ENCODE measurements at places on chromosomes 16 and 17.
A peak's percentile ranks its signal among the peaks of the same experiment; 100 is the strongest.

- no peak overlapping the region for H3K27ac ChIP-seq
- peaks cover 72% of the 10 kb centered on the region for H3K36me3 ChIP-seq
- no peak for DNase-seq
- no peaks in the 10 kb centered on the region for H3K27me3 ChIP-seq
Measured at GRCh38 chr16:2768403-2769089, 8.5 kb downstream of the ELOB start.

DNA sequence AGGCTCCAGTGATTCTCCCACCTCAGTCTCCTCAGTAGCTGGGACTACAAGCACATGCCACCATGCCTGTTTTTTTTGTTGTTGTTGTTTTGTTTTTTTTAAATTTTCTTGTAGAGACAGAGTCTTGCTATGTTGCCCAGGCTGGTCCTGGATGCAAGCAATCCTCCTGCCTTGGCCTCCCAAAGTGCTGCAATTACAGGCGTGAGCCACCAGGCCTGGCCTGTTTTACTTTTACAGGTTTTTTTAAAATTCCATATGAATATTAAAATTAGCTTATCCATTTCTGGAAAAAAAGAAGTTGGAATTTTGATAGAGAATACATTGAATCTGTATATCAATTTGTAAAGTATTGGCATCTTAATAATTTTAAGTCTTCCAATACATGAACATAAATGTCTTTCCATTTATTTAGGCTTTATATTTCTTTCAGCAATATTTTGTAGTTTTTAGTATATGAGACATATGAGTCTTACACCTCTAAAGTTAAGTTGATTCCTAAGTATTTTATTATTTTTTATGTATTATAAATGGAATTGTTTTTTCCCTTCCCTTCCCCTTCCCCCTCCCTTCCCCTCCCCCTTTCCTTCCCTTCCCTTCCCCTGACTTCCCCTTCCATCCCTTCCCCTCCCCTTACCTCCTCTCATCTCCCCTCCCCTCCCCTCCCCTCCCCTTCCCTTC is 323.5 kb upstream of the SALL1 start:
- no peaks in the 10 kb centered on the region for H3K36me3 ChIP-seq
- no peak for DNase-seq
- H3K4me1 ChIP-seq: no peaks in the 10 kb centered on the region
- H3K27ac ChIP-seq: no peak overlapping the region
- H3K4me3 ChIP-seq: no peak overlapping the region

DNA sequence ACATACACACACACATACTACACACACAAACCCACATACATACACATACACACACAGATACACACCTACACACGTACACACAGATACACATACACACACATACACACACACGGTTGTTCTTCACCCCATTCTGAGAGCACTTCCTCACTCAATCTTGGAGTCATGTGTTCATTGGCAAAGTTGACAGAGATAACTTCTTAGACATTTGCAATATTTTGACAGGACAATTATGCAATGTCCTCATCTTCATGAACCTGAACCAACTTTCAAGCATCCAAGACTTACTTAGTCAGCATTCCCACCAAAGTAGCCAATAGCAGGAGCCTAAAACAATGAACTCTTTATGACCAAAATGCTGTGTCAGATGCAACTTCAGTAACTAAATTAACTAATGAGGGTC is 77.1 kb upstream of the DNAH17 start:
- no peak for DNase-seq
- no peaks in the 10 kb centered on the region for H3K4me1 ChIP-seq
- no peak overlapping the region for H3K4me3 ChIP-seq
- no peak overlapping the region for H3K27ac ChIP-seq
- H3K36me3 ChIP-seq: no peaks in the 10 kb centered on the region
- H3K27me3 ChIP-seq: peaks cover 8% of the 10 kb centered on the region

GRCh38 chr17:48047741-48048383 is at the start of gene NFE2L1:
TSS of gene NFE2L1 (plus strand) at chr17:48048359. CDS start at chr17:48051119, 2,760 bp downstream.
- peak within 1 kb of the TSS; percentile 84 for H3K4me3 ChIP-seq
- H3K27me3 ChIP-seq: no peaks in the 10 kb centered on the region
- H3K36me3 ChIP-seq: peaks cover 3% of the 10 kb centered on the region
- peak; percentile 100 for DNase-seq
- H3K27ac ChIP-seq: peak within 1 kb of the TSS; percentile 91
- peaks cover 46% of the 10 kb centered on the region for H3K4me1 ChIP-seq

DNA sequence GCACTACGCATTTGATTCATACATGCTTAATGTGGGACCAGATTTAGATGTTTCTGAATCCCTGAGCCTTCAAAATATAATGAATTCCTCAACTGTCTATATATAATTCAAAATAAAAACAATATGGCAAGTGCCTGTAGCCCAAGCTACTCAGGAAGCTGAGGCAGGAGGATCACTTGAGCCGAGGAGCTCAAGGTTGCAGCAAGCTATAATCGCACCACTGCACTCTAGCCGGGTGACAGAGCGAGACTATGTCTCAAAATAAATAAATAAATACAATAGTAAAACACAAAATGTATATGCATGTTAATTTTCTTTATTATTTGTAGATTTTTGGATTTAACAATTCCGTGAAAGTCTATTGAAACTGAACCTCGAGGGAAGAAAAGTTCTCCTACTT is 50.6 kb upstream of the IRX6 start:
- no peak overlapping the region for H3K27ac ChIP-seq
- H3K27me3 ChIP-seq: no peaks in the 10 kb centered on the region
- no peaks in the 10 kb centered on the region for H3K4me1 ChIP-seq
- no peak overlapping the region for H3K4me3 ChIP-seq
- DNase-seq: no peak
- H3K36me3 ChIP-seq: no peaks in the 10 kb centered on the region

GRCh38 chr17:74274709-74275340 is 791 bp downstream of the DNAI2 start:
- H3K27ac ChIP-seq: no peak overlapping the region
- no peak overlapping the region for H3K4me3 ChIP-seq
- H3K36me3 ChIP-seq: no peaks in the 10 kb centered on the region
- no peak for DNase-seq

GRCh38 chr16:67537270-67537635 is 8.6 kb downstream of the RIPOR1 start:
- peaks cover 6% of the 10 kb centered on the region for H3K36me3 ChIP-seq
- H3K4me1 ChIP-seq: 0 out of 2 replicates have a peak, but pooled peaks cover 7% of the 10 kb centered on the region
- peak; percentile 84 for DNase-seq
- peak overlapping the region; percentile 75 for H3K4me3 ChIP-seq

- H3K36me3 ChIP-seq: peaks cover 14% of the 10 kb centered on the region
- H3K4me3 ChIP-seq: no peak overlapping the region
- no peaks in the 10 kb centered on the region for H3K27me3 ChIP-seq
- DNase-seq: no peak
Measured at GRCh38 chr16:56373003-56373402, 52.3 kb downstream of the AMFR start.

- H3K27ac ChIP-seq: no peak overlapping the region
- no peaks in the 10 kb centered on the region for H3K36me3 ChIP-seq
- no peak for DNase-seq
- no peaks in the 10 kb centered on the region for H3K27me3 ChIP-seq
- no peak overlapping the region for H3K4me3 ChIP-seq
Measured at GRCh38 chr16:49566432-49566831, 192.8 kb downstream of the C16orf78 start.

DNA sequence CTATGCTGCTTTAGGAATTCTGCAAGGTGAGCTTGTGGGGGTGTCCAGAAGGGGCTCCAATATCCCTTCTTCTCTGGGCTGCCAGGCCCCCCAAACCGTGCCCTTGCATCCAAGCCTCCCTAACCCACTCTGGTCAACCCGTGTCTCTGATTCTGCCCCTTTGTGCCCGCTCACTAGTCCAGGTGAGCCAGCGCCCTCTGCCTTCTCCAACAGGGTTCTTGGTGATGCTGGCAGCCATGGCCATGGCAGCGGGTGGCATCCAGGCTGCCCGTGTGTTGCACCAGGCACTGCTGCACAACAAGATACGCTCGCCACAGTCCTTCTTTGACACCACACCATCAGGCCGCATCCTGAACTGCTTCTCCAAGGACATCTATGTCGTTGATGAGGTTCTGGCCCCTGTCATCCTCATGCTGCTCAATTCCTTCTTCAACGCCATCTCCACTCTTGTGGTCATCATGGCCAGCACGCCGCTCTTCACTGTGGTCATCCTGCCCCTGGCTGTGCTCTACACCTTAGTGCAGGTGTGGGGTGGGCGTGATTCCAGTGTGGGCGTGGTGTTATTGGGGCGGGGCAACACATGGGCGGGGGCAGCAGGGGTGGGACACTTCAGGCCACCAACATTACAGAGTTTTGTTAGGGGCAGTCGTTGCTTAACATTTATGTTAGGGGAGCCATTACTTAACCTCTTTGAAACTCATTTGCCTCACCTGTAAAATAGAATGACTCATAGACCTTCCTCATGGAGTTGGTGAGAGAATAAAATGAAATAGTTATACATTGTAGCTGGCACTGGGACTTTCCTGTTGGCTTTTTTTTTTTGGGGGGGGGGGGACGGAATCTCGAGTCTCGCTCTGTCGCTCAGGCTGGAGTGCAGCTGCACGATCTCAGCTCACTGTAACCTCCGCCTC is 31.4 kb downstream of the ANKRD40 start:
- no peak for DNase-seq
- no peaks in the 10 kb centered on the region for H3K27me3 ChIP-seq
- H3K27ac ChIP-seq: no peak overlapping the region
- H3K4me3 ChIP-seq: no peak overlapping the region
- peaks cover 7% of the 10 kb centered on the region for H3K4me1 ChIP-seq

DNA sequence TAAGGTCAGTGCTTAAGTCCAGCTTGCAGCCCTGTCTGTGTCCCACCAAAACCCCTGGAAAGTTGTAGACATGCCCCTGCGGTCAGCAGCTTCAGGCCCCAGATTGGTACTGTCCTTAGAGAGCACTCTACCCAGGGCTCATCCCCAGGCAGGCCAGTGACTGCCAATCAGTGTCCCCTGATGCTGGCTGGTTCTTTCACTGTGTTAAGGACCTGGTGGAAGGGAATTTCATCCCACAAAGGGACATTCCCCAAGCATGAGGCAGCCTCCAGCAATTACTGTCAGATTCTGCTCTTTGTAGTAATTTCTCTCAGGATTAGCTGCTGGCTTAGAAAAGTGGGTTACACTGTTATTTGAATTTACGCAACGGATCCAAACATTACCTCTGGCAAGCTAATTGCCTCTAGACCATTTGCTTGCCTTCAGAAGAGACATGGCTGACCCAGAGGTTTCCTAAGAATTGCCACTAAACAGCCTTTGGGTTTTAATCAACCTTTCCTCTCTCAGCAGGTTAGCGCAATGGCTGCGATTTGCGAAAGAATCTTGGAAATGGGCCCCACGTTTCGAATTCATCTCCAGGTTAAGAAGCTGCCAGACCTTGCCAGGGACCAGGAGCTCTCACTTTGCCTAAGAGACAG is 5.9 kb downstream of the IRX6 start:
- H3K4me1 ChIP-seq: no peaks in the 10 kb centered on the region
- no peak overlapping the region for H3K4me3 ChIP-seq
- H3K36me3 ChIP-seq: no peaks in the 10 kb centered on the region
- H3K27me3 ChIP-seq: peaks cover 15% of the 10 kb centered on the region

DNA sequence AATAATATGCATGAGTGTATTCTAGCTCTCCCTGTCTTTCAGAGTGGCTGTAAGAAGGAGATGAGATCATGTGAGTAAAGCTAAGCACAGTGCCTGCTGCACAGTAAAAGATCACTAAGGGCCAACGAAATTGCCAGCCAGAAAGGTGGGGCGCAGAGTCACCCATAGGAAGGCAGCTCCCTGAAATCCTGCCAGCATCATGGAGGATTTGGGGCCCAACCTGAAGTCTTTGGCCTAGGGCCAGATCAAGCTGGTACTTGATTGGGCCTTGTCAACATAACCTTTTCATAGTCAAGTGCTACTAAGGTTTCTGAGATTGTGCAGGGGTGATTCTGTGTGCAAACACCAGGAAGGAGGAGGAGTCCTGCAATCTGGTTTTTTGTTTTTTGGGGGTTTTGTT is 16.5 kb downstream of the SCNN1B start:
- no peaks in the 10 kb centered on the region for H3K4me1 ChIP-seq
- H3K36me3 ChIP-seq: no peaks in the 10 kb centered on the region
- no peak for DNase-seq

DNA sequence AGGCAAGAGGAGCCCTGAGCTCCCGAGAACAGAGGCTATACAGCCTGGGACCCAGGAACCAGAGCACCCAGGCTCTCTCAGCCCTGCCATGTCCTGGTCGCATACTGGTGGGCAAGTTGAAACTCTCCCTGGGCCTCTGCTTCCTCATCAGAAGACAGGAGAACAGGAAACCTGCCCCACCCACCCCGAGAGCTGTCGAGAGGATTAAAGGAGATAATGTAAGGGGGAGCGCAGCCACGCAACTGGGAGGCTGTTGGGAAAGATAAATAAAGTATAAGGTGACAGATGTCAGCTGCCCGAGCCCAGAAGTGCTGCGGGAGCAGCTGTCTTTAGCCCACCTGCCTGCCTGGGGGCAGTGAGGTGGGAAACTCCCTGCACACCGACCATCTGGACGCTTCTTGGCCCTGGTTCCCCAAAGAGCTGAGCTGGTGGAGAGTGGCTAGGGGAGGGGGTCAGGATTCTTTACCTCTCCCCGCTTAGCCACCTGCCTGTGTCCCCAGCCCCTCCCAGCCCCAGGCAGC is 6.8 kb downstream of the KIF19 start:
- H3K4me3 ChIP-seq: no peak overlapping the region
- H3K4me1 ChIP-seq: no peaks in the 10 kb centered on the region
- no peak overlapping the region for H3K27ac ChIP-seq

GRCh38 chr16:84999200-84999599 is 12.1 kb downstream of the ZDHHC7 start:
- no peaks in the 10 kb centered on the region for H3K36me3 ChIP-seq
- peak; percentile 57 for DNase-seq
- peaks cover 34% of the 10 kb centered on the region for H3K4me1 ChIP-seq
- no peak overlapping the region for H3K4me3 ChIP-seq
- 0 out of 2 replicates have a peak overlapping the region, but pooled peaks have one; percentile 1 for H3K27ac ChIP-seq
- H3K27me3 ChIP-seq: no peaks in the 10 kb centered on the region

GRCh38 chr17:39122991-39123390 is 28.4 kb downstream of the PLXDC1 start:
- H3K27ac ChIP-seq: no peak overlapping the region
- DNase-seq: no peak
- no peaks in the 10 kb centered on the region for H3K36me3 ChIP-seq

- no peaks in the 10 kb centered on the region for H3K36me3 ChIP-seq
- no peak for DNase-seq
- H3K4me3 ChIP-seq: no peak overlapping the region
Measured at GRCh38 chr16:57873218-57873617, 70.9 kb upstream of the KIFC3 start.

- H3K4me3 ChIP-seq: no peak overlapping the region
- H3K4me1 ChIP-seq: no peaks in the 10 kb centered on the region
- peaks cover 7% of the 10 kb centered on the region for H3K27me3 ChIP-seq
Measured at GRCh38 chr17:78442648-78443218, 64.3 kb downstream of the PGS1 start.

GRCh38 chr17:27217631-27218030 is 76.3 kb upstream of the WSB1 start:
- no peak overlapping the region for H3K27ac ChIP-seq
- H3K27me3 ChIP-seq: no peaks in the 10 kb centered on the region
- H3K36me3 ChIP-seq: no peaks in the 10 kb centered on the region
- H3K4me1 ChIP-seq: no peaks in the 10 kb centered on the region
- no peak overlapping the region for H3K4me3 ChIP-seq

DNA sequence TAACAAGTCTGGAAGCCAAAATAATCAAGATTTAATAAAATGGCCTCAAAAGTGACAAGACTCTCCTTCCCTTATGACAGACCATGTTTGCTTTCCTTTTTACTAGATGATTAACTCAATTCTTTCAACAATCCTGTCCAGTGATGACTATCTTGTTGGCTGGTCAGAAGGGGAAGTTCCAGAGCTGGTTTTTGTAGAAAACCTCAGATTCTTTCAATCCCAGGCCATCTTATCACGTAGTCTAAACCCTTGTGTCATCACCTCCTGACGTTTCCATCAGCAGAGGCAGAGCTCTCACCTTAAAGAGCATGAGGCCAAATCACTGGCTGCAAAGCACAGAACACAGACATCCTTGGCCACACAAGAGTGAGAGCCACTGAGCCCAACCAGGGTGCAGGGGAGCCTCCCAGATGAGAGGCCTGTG is 125.3 kb downstream of the ANKRD11 start:
- H3K36me3 ChIP-seq: peaks cover 4% of the 10 kb centered on the region
- peaks cover 60% of the 10 kb centered on the region for H3K4me1 ChIP-seq
- no peak overlapping the region for H3K4me3 ChIP-seq
- H3K27me3 ChIP-seq: no peaks in the 10 kb centered on the region
